ENCODE measurements at places on chromosomes 6 and 20. TPM values are rescaled to one million over a fixed set of nuclear protein-coding genes. Genes with fewer than 3 reads are reported as not detected.
A peak's percentile ranks its signal among the peaks of the same experiment; 100 is the strongest.

- no peak for DNase-seq
Measured at GRCh38 chr20:36929290-36929689, 22.2 kb downstream of the SAMHD1 start.

GRCh38 chr6:110357664-110358552, at the start of gene METTL24:
Gene METTL24 (minus strand): TSS chr6:110358349. CDS start chr6:110358272, 77 bp downstream.
- DNase-seq: peak; percentile 62

DNA sequence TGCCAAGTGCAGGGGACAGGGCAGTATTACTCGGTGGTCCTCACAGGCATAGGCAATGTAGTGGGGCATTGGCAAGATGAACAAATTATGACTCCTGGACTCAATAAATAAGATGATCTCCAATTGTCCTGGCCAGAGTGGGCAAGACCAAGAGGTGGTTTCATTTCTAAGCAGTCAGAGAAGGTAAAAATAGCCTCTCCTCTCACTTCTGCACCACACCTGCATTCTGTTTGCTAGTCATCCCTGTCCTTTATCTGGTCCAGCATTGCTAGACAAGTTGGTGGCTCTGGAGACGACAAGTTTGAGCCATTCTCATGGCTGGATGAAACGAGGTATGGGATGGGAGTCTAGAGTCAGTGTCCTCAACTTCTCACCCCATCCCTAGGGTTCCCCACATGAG, 83.0 kb downstream of the BANF2 start:
- no peak for DNase-seq

OR2J3 gene
- total RNA-seq: not detected

PRKN gene
- total RNA-seq: 7.0 TPM

THBS2 gene
- total RNA-seq: 3.1 TPM

DNA sequence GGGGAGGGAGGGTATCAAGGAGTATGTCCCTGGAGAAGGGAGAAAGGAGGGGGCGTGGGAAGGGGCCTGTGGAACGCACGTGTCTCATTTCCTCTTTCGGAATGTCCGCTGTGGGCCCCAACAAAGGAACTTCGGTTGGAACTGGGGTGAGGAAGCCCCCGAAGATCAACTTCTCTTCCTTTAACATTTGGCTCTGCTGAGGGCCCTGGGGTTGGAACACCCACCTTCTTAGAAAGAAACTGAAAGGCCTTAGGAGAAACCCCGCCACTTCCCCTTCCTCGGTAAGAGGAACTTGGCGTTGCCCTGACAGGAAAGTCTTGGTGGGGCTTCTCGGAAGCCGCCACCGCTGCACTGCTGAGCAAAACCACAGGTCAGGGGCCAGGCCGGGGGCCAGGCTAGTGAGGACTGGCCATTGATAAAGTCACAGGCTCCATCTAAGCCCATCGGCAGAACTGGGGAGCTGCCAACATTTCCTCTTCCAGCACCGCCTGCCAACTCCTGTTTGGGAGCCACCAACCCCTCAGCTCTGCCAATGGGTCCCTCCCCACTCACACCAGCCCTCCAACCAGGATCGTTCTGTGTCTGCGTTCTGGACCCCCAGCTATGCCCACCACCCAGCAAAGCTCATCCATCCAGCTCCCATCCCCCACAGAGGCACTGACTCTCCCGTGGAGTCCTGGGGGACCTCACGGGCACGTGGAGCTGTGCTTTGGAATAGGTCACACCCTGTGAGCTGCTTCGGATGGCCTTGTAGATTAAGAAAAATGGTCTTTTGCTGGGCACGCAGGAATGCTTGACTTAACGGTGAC, 44.8 kb downstream of the FGD2 start:
- no peak for DNase-seq

DNA sequence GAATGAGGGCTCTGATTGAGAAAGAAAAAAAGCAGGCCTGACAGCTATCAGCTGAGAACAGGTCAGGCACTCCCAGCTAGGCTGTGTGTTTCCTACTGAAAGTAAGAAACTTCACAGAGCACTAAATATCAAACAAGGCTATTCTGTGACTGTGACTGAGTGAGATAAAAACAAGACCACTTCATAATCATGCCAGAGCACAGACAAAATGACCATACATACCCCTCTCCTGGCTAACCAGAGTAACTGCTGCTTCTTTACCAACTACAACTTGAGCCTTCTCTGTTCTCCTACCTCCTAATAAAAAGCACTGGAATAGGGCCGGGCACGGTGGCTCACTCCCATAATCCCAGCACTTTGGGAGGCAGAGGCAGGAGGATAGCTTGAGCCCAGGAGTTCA, 6.8 kb upstream of the BTN1A1 start:
- no peak for DNase-seq

GRCh38 chr6:3484192-3484591, 27.3 kb upstream of the SLC22A23 start:
- DNase-seq: no peak
